ENCODE measurements at places on chromosomes 4 and X.

- DNase-seq, result no peak
Measured at GRCh38 chrX:40761762-40762161, 26.4 kb upstream of the MED14 start.

- no peak for DNase-seq
Measured at GRCh38 chr4:37815591-37815990, 10.9 kb upstream of the PGM2 start.

GRCh38 chr4:119655111-119655837 is 26.7 kb upstream of the PDE5A start:
- DNase-seq, result no peak

DNA sequence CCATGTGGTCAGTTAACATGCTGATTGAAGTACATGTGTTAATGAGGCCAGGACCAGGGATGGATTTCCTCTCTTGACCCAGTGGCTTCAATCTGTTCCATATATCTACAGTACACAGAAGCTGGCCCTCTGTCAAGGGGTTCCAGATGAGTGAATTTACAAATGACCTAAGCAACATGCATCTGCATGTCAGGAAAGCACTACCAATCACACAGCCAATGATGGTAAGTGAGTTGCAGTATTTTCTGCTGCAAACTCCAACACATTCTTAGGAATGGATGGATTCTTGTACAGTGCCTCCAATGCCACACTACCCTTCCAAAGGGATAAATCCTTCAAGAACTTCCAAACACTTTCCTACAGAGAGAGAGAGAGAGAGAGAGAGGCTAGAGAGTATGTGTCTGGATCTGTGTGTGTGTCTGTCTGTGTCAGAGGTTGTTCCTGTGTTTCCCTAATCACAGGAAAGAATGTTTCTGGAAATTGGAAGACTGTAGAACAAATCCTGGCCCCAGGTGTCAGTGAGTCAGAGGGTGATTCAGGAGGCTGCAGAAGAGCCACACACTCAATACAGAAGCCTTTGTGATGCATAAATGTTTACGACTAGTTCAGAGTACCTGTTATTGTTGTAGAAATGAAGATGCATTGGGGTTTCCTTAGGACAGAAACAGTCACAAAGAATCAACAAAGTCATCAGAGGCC is 107.5 kb downstream of the GUCY2F start:
- DNase-seq, result no peak

DNA sequence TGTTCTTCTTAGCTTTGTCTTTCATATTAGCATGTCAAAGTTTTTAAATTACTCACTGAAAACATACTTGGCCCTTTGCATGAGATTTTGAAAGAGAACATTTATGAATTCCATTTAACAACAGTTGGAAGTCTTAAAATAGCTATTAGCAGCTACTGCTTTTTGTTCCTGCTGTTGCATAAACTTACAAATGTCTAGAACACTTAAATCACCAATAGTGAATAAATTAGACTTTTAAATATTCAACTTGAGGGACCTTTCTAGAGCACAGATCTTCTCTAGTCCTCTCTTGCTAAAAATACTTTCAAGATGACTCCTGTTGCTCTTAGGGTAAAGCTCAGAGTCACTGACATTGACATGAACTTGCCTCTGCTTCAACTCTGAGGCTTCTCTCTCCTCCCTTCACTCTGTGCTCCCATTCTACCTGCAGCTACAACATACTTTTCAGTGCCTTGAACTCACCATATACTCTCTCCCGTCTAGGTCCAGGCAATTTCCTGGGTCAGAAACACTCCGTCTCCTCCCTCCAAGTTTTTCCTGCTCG is 15.8 kb upstream of the TXK start:
- DNase-seq, result no peak

DNA sequence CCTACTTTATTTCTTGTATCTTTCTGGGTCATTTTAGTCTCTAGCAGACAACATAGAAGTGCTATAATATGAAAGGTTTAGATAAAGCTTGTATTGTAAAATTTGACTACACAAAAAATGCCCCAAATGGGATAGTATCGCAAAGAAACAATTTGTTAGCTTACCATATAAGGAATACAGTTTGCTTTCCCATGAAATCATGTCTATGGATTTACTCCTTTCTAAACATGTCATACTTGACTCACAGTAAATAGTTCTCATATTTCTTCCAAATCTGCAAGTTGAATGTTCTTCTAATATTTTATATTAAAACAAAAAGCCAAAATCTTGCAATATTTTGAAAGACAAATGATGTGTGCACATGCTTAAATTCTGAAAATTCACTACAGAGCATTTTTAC is 103.9 kb downstream of the PPA2 start:
- DNase-seq, result no peak

DNA sequence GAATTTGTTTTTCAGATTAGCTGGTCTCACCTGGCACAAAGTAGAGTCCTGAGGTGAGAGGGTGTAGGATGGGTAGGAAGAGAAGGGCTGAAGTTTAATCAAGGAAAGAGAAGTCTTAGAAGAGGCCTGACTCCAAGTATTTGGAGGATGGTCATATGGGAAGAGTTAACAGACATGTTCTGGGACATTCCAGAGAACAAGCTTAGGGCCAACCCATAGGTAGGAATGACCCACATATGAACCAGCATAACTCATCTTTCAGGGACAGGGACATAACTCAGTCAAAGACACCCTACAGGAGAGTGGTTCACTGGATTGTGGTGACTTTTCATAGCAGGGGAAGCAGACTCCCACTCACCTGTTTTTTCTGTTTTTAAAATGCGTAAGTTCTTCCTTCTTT is 27.9 kb upstream of the ANXA5 start:
- DNase-seq, result no peak

GRCh38 chrX:11725631-11726442 is 32.2 kb upstream of the MSL3 start:
- DNase-seq, result no peak

GRCh38 chr4:46124773-46125413 is 1.0 kb upstream of the GABRG1 start:
- DNase-seq, result no peak

DNA sequence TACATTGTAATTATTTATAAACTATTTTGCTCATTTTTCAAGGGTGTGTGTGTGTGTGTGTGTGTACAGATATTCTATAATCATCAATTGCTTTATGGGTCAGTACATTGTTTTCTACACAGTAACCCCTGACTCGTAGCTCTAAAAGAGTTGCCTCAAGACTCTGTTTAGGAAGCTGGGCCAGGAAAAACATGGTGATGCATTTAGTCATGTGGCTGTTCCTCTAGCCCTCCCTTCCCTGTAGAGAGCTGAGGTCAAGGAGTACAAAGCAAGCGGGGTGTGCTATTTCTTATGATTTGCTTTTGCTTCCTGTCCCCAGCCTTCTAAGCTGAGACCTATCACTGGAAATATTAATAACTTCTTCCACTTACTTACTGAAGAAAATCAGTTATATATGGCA is 34.8 kb upstream of the SPANXD start:
- DNase-seq, result no peak

DNA sequence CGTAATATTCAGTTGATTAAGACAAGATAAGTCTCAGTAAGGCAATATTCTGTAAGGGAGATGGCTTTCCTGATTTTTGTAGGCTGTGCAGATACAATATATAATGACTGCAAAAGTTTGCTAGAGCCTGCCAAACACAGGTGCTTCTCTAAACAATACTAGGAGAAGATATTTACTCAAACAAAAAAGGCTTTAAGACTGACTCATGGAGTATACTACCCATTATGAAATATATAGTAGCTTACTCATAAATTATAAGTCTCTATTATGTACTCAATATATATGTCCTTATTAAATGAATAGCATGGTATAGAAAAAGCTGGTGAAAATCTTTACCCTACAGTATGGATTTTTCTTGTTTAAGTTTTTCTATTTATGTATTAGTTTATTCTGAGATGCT is 93.2 kb upstream of the IL15 start:
- DNase-seq, result no peak

GRCh38 chrX:15299941-15300851 is 15.2 kb downstream of the ASB11 start:
- no peak for DNase-seq

GRCh38 chr4:41452484-41453225 is 85.3 kb upstream of the LIMCH1 start:
- no peak for DNase-seq

- no peak for DNase-seq
Measured at GRCh38 chr4:182143086-182143821, 99.9 kb upstream of the TENM3 start.

GRCh38 chrX:2351321-2351720 is 149.5 kb downstream of the DHRSX start:
- no peak for DNase-seq

DNA sequence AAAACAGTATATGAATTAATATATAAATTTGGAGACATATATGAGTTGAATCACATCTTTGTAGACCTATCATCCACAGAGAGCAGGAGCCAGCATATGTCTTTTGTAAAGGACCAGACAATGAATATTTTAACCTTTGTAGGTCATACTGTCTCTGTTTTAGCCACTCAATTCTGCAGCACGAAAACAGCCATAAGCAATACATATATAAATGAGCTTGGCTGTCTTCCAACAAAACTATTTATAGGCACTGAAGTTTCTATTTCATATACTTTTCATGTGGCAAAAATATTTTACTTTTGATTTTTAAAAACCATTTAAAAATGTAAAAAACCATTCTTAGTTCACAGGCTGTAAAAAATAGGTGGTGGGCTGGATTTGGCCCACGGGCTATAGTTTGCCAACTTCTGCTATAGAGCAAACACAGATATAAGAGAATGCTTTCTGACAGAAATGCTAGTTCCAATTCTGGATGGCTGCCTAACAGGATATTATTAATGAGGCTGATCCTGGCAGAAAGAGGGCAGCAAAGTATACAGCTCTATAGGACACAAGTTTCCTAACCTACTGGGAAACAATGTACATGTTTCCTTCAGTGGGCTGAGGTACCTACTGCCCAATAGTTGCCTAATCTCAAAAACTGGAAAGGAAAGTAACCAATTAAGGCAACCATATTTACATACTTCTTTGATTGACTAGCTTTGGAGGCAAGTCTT is 58.1 kb upstream of the UCP1 start:
- DNase-seq, result no peak

DNA sequence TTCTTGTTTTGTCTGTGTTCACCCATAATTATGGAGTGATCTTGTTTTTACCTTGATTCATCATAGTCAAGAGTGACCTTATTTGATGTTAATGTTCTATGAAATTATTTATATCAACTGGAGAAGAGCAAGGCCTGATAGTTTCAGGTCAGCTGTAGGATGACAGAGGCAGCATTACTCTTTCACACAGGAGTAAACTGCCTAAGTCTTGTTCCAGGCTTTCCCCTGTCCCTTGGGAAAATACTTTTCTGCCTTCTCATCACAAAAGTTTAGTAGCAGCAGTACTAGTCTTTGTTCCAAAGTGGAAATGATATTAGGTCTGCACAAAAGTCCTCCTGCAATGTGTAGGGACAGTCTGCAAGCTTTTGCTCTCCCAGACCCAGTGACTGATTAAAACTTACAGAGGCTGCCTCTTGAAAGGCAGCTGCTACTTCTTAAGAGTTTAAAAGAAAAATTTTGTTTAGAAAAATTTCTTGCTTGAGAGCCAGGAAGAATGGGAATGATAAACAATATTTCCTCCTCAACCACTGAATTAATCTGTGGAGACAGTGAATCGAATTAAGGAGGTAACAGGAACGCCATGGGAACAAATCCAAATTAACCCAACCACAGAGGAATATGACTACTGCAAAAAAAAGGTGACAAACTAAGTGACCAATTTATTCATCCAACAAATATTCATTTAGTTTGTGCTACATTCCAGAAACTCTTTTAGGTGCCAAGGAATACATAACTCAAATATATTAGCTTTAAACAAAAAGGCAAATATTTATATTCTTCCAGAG is 991.4 kb upstream of the PABPC4L start:
- DNase-seq, result no peak

- DNase-seq, result no peak
Measured at GRCh38 chrX:120224388-120224787, 26.2 kb upstream of the ZBTB33 start.

GRCh38 chrX:2578864-2579263 is 78.1 kb upstream of the DHRSX start:
- no peak for DNase-seq

- DNase-seq, result no peak
Measured at GRCh38 chrX:45758738-45759397, 558.2 kb upstream of the DIPK2B start.

DNA sequence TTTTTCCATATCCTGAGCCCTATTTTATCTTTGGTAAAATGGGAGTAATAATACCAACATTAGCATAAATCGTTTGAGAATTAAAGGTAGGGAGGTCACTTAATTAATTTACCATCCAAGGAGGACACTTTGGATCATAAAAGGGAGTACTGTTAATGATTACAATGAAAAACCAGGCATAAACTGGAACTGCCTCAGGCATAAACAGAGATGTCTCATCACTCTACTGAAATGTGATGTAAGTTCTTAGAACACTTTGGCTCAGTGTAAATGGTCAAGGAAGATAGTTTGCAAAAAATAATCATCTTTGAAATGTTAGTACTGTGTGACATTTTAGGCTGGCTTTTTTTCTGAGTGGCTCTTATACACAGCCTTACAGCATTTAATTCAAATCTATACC is 268.7 kb downstream of the SLC39A8 start:
- no peak for DNase-seq

DNA sequence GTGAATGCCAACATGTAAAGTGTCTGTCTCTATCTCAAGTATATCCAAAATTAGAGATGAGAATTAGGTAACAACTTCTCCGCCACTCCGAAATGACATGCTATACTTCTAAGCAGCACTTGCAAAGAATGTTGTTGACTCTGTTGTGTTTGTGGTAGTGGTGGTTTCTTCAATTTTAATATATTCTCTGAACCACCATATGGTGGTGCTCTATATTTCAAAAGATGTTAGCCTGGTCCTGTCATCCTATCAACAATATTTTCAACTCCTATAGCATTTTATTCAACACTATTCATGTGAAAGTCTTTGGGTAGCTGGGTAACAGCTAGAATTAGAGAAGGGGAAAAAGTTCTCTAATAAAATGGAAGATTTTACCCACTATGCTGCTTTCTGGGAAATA is 1622.8 kb upstream of the IGFBP7 start:
- DNase-seq, result no peak

DNA sequence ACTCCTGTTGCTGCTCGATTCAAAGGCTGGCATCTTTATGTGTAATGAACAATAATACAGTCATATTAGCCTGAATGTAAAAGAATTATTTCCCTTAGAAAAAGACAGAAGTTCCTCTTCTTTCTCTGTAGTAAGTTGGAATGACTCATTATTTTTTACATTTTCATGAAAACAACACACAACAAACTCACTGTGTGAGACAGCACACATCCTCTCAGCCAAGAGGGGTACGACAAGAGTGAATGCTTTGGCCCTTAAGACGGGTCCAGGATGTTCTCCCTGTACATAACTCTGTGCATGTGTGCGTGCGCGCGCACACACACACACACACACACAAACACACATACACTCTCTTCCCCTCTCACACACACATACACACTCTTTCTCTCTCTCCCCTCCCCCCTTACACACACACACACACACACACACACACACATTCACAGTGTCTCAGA is 72.8 kb downstream of the MANBA start:
- no peak for DNase-seq
